ENCODE measurements at places on chromosomes 16 and 17. TPM values are rescaled to one million over a fixed set of nuclear protein-coding genes. Genes with fewer than 3 reads are reported as not detected.

GRCh38 chr17:66032082-66032712 is 159.7 kb downstream of the CEP112 start:
- H3K4me1 ChIP-seq, result no peaks in the 10 kb centered on the region
- H3K4me3 ChIP-seq, result no peak overlapping the region
- DNase-seq, result no peak
- no peaks in the 10 kb centered on the region for H3K36me3 ChIP-seq
- H3K27ac ChIP-seq, result no peak overlapping the region

DNA sequence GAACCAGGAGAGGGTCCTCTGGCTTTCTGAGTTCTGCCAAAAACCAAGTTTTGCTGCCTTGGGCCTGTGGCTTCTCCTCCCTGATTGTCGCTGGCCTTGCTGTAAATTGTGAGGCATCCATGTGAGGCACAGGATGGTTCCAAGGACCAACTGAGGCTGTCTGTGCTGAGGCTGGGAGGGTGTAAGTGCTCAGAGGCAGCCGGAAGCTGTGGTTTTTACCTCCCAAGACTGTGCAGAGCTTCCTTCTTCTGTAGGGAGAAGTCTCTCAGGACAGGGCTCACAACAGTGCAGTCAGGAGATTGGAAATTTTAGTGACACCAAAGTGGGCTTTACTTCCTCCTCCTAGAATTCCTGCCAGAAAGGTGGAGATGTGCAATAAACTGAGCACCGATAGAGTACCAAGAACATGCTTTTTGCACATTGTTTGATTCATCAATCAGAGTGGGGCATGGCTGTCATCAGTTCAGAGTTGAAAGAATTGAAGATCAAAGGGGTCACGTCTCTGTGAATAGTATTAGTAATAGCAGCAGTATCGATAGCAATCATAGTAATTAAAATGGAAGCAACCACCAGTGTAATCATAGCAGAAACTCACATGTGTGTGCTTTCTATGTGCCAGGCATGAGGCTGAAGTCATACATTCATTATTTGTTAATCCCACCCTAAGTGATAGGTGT is 467.1 kb downstream of the WWOX start:
- no peak overlapping the region for H3K27ac ChIP-seq
- no peaks in the 10 kb centered on the region for H3K27me3 ChIP-seq
- no peak overlapping the region for H3K4me3 ChIP-seq
- DNase-seq, result no peak

DNA sequence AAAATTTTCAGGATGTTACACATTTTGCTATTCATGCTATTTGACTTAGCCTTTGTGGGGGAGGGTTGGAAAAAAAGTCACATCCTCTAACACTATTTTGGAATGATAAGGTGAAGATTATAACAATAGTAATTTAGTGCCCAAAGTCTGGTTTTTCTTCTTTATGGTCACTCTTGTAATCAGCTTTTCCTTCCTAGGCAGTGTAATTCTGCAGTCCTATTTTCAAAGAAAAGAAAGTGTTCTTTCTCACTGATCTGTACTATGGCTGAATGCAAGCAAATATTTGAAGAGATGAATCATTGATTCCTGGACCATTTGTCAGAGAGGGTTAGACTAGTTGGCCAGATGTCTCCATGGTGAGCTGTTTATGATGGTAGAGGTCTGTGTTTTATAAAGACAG is 8.4 kb downstream of the RSPRY1 start:
- peak; percentile 61 for DNase-seq
- no peaks in the 10 kb centered on the region for H3K36me3 ChIP-seq
- H3K4me3 ChIP-seq, result no peak overlapping the region
- H3K27ac ChIP-seq, result peak overlapping the region; percentile 20

DNA sequence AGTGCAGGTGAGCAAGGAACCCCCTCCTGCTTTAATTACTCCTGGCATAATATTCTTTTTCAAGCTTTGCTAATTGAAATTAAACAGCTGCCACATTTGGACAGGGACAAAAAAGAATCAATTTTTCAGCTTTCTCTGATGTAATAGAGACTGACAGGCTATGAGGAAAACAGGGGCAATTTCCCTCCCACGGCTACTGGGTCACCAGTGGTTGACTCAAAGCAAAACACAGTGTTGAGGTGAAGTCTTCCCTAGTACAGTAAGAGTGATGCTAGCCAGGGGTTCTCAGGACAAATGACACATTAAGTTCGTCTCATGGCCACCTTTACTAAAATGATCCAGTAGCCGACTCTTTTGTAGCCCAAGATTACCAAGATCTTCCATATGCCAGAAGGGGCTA is 38.6 kb upstream of the PMFBP1 start:
- no peak for DNase-seq
- no peaks in the 10 kb centered on the region for H3K36me3 ChIP-seq
- no peak overlapping the region for H3K4me3 ChIP-seq
- H3K27ac ChIP-seq, result no peak overlapping the region
- no peaks in the 10 kb centered on the region for H3K4me1 ChIP-seq
- no peaks in the 10 kb centered on the region for H3K27me3 ChIP-seq

The SLC35G6 gene
- polyA plus RNA-seq, result 0.30 TPM

The TBC1D3H gene
- not detected for polyA plus RNA-seq

The FNDC8 gene
- polyA plus RNA-seq, result not detected

The VWA3A gene
- polyA plus RNA-seq, result not detected

All from hepatocyte (in vitro differentiated cells).